Heart right ventricle (tissue), 16 donors: ENCODE measurements at places on chromosomes 12 and 14. TPM values are rescaled to one million over a fixed set of nuclear protein-coding genes. Genes with fewer than 3 reads are reported as not detected.
A peak's percentile ranks its signal among the peaks of the same experiment; 100 is the strongest.

Gene THTPA
- 27.9 TPM for total RNA-seq

Gene ZC2HC1C
- total RNA-seq: 11.5 TPM

- DNase-seq: no peak
Measured at GRCh38 chr14:65167072-65167645, 64.8 kb upstream of the MAX start.

Gene RIN3
- 9.4 TPM for total RNA-seq

GRCh38 chr12:126069549-126070165 is 1004.4 kb downstream of the AACS start:
- no peak for DNase-seq

Gene LUM
- 143 TPM for total RNA-seq

DNA sequence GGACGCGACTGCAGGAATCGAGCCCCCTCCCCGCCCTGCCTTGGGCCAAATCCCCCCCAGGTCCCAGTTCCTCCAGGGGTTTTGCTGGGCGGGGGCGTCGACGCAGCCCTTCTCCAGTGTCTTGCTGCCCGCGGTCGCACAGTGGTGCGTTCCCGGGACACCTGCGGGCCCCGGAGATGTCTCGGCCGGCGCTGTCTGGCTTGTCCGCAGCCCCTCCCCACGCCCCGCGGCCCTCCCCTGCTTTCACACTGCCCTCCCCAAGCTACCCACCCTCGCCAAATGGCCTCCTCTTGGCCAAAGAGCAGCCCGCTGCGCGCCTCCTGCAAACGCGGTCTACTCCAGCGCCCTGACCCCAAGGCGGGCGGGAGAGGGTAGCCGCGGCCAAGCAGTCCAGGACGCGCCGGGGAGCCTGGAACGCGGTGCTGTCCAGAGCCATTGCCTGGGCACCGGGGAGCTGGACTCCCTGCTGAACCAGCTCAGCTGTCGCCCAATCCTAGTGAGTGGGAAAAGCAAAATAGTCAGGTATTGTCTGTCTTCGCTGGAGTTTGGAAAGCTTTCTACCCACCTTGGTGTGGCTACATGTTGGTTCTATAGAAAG is 122.0 kb downstream of the AACS start:
- DNase-seq: peak; percentile 24

GRCh38 chr12:30568453-30568852 is 127.2 kb downstream of the IPO8 start:
- DNase-seq: no peak

Gene CLEC7A
- total RNA-seq: 1.1 TPM

Gene ITGB7
- total RNA-seq: 1.0 TPM

Gene CLEC6A
- total RNA-seq: not detected

Gene ZNF385A
- total RNA-seq: 5.0 TPM

DNA sequence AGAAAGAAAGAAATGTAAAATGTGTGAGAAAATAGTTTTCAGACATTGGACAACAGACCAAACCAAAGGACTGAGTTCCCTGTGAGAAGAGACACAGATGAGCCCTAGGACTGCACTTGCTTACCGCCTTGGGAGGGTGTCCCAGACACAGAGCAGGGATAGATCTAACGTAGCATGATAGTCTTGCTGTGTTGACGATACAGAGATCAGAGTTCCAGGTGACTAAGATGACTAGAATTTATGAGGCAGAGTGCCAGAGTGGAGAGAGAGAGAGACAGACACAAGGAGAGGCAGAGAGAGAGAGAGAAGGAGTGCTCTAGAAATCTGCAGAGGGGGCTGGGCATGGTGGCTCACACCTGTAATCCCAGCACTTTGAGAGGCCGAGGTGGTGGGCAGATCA is 148.2 kb upstream of the LMNTD1 start:
- no peak for DNase-seq

DNA sequence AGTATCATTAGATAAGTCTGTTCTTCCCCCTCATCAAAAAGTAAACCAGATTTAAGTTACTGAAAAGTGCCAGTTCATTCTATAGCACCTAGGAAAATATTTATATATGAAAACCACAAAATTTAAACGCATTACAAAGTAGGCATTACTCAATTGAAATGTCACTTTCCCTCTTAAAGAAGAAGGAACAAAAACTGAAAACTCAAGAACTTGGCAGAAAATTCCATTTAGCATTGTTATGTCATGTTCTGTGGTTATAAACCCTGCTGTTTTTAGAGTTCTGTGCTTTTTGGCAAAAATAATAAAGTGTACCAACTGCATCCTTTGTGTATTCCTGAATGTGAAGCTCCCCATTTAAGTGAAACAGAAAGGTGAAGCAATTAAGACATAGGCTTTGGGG is 3.6 kb downstream of the FGD4 start:
- DNase-seq: no peak

GRCh38 chr14:82011460-82011859 is 477.8 kb upstream of the SEL1L start:
- DNase-seq: no peak

Gene MYH6
- 4,624 TPM for total RNA-seq

DNA sequence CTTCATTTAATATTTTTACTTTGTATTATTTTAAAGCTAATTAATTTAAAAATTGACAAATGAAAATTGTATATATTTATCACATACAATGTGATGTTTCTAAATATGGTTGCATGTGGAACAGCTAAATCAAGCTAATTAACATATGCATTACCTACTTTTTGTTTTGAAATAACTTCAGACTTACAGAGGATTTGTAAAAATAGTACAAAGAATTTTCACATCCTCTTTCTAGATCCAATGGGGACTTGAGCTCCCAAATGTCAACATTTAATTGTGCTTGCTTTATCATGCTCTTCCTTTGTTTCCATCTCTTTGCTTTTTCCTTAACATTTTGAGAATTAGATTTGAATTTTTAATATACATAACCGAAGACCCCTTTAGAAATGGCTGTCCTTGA is 6.6 kb downstream of the DCD start:
- no peak for DNase-seq

DNA sequence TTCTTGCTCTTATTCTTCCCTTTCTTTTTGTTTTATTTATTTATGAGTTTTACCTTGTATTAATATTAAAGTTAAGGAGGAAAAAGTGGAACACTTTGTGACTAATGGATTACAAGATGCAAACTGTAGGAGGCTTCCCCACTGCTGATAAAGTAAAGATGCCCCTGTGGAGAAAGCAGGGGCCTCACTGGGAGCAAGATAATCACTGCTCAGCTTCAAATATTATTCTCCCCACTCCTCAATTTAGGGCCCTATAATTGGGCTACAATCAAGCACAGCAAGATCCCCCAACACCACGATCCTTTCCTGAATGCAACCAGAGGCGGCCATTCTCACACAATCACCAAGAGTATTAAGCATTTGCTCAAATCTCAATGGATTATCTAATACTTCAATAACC is 149.2 kb downstream of the SLC2A13 start:
- DNase-seq: no peak

Gene AJUBA
- 9.8 TPM for total RNA-seq

DNA sequence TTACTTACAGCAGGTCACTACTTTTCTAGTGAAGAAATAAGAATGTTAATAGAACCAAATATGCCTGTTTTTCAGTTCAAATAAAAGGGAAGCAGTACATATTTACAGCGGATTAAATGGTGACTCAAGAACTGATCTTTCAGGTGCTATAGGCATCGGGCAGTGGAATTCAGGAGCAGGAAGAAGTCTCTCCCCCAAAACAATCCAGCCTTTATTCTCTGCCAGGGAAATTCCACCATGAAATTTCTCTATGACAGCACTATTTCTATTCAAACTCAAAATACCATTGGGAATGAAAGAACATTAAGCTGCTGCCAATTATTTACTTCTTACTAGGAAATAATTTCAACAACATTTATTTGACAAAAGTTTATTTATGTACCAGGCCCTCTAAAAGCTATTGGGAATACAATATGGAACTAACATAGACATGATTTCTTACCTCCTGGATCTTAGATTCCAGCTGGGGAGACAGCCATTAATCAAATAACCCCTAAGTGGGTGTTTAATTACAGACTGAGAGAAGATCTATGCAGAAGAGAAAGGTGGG is 60.3 kb upstream of the KRR1 start:
- DNase-seq: no peak

- no peak for DNase-seq
Measured at GRCh38 chr14:96626916-96627315, 124.7 kb downstream of the PAPOLA start.

- no peak for DNase-seq
Measured at GRCh38 chr12:6374786-6375160, 590 bp downstream of the SCNN1A start.

DNA sequence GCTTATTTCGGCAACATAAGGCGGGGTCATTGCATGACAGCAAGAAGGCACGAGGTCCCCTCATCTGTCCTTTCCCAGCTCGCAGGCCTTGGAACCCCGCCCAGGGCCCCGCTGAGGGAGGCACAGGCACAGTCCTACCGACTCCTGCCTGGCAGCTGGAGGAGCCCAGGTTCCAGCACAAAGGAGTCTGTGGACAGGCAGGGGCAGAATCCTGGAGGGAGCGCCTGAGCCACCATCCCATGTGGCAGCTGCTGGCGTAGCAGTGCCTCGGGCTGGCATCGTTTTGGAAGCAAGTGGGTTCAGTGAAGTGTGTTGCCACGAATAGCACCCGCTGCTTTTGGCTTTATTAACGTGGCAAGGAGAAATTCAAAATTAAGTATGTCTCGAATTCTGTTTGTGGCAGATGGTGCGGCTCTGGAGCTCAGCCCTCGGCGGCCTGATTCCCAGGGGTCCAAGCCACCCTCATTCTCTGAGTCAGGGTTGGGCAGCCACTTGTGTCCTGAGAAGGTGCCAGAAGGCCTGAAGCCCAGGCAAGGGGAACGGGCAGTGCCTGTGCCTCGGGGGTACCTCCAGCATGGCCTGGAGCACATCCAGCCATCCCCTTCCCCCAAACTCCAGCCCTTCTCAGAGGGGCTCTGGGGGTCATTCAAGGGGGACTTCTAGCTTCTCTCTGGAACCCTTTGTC is 35.9 kb downstream of the SLC8B1 start:
- peak; percentile 83 for DNase-seq

GRCh38 chr12:26699237-26699636 is 133.8 kb downstream of the ITPR2 start:
- DNase-seq: no peak

DNA sequence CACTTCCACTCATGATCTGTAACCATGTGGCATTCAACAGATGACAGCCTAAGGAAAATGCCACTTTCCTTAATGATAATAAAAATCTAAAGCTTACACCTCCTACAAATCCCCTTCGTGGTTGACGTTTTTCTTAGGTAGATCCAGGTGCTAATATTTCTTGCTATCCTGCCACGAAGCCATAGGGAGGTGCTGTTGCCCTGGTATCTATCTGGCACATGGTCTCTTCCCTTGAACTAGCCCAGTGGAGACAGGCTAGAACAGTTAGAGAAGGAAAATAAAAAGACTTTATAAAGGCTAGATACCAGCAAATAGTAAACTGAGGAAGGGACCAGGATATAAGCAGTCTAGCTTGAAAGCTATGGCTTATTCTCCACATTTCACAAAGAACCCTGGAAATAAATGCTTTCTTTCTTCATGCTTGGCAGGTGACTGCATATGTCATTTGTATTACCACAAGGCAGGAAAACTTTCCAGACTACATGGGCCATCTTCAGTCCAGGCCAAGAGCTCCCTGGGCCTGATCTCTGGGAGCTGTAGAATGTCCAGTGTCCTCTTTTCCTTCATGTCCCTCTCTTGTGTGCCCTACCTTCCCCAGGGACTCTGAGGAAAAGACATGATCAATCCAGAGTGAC is 15.3 kb downstream of the SPIC start:
- DNase-seq: peak; percentile 5
